ENCODE measurements at places on chromosomes 1 and 21. TPM values are rescaled to one million over a fixed set of nuclear protein-coding genes. Genes with fewer than 3 reads are reported as not detected.

SELP gene
- 5.2 TPM for total RNA-seq

HES3 gene
- total RNA-seq = not detected

CAMK1G gene
- total RNA-seq = not detected

CTSE gene
- total RNA-seq = not detected

- no peaks in the 10 kb centered on the region for H3K27me3 ChIP-seq
- H3K36me3 ChIP-seq = peaks cover 12% of the 10 kb centered on the region
- peaks cover 99% of the 10 kb centered on the region for H3K4me1 ChIP-seq
- H3K4me3 ChIP-seq = no peak overlapping the region
Observed at GRCh38 chr1:21913763-21914162, 23.3 kb downstream of the HSPG2 start.

DNA sequence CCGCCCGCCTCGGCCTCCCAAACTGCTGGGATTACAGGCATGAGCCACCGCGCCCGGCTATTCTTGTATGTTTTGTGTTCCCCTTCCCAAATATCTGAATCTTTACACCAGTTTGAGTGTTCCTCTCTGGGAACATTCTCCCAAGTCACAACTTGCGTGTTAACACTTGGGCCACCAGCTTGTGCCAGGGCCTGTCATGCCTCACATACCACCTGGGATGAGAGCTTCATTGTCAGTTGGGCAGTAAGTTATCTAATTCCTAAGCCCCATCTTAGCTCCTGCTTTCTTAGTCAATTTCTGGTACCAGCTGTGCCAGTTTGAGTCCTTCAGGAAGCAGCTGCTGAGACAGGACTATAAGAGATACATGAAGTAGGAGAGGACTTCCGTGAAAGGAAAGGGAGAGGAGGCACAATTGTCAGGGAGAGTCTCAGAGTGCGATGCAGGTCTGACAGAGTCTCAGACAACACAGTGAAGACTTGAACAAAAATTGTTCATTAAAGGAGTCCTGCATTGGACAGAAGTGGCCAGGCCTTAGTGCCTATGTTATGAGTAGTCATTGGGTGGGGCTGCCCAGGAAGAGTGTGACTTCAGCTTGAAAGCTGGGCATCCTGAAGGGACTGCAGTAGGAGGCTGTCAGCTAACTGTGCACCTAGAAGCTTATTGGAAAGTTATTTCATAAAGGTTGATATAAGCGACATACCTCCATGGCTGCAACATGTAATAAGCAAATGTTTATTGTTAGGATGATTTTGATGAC, 17.3 kb downstream of the ZFYVE9 start:
- H3K27me3 ChIP-seq = no peaks in the 10 kb centered on the region
- DNase-seq = no peak
- H3K4me3 ChIP-seq = no peak overlapping the region
- H3K27ac ChIP-seq = no peak overlapping the region
- H3K36me3 ChIP-seq = no peaks in the 10 kb centered on the region

DNA sequence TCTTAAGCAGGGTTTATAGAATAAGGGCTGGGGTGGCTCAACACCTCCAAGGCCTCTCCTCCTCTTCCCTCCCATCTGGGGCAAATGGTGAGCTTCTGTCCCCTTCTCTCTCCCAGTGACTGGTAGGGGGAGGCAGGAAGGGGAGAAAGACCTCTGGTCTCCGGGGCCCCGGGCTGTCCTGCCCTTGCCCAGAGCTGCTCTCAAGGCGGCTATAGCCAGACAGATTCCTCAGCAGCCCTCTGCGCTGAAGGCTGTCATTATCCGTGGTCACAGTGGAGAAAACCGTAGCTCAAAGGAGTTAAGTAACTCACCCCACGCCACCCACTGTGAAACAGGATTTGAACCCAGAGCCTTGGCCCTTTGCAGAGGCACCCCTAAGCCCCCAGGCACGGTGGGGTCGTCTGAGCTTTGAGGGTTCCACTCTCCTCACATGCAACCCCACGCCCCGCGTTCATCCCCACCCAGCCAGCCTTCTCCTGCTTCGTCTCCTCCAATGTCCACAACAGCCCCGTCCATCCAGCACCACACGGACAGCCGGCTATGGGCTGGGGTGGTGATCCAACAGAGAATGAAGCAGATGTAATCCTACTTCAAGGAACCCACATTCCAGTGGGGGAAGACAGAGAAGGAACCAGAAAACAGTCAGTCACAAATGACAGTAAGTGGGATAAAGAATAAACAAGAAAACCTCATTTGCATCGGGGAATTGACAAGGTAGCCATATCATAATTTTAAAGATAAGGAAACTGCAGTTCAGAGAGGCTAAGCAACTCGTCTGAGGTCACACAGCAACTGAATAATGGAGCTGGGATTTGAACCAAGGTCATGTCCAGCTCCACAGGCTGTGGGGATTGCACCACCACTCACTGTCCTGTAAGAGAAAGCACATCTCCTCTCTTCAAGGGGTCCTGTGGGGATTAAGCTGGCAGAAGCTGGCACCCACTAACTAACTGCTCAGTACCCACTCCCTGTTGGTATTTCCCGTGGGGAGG, 31.8 kb downstream of the DHRS3 start:
- no peak overlapping the region for H3K4me3 ChIP-seq
- no peak overlapping the region for H3K27ac ChIP-seq
- peaks cover 59% of the 10 kb centered on the region for H3K4me1 ChIP-seq

DNA sequence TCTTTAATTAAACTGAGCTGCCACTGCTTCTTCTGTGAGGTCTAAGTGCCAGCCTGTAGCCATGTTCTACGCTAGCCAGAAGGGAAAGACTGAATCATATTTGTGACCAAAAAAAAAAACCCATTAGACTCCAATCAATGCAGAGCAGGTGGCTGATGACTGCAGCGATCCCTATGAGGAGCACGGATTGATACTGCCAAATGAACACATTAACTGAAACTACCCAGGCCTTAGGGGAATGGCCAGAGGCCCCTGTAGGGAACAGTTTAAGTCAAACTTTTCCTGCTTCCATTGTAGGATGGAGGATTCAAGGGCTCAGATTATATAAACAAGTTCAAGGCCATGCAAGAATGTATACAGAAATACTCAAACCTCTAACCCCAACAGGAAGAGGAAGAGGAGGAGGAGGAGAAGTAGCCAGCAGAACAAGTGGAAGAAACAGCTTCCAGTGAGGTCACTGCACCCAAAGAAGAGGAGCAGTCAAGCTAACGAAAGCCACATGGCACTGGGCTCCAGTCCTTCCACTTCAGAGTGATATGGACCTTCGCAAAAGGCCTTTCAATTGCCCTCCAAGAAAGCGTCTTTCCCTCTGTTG, 328.3 kb downstream of the SMYD3 start:
- H3K27me3 ChIP-seq = no peaks in the 10 kb centered on the region
- no peak for DNase-seq
- H3K36me3 ChIP-seq = no peaks in the 10 kb centered on the region
- H3K4me3 ChIP-seq = no peak overlapping the region
- no peak overlapping the region for H3K27ac ChIP-seq

DNA sequence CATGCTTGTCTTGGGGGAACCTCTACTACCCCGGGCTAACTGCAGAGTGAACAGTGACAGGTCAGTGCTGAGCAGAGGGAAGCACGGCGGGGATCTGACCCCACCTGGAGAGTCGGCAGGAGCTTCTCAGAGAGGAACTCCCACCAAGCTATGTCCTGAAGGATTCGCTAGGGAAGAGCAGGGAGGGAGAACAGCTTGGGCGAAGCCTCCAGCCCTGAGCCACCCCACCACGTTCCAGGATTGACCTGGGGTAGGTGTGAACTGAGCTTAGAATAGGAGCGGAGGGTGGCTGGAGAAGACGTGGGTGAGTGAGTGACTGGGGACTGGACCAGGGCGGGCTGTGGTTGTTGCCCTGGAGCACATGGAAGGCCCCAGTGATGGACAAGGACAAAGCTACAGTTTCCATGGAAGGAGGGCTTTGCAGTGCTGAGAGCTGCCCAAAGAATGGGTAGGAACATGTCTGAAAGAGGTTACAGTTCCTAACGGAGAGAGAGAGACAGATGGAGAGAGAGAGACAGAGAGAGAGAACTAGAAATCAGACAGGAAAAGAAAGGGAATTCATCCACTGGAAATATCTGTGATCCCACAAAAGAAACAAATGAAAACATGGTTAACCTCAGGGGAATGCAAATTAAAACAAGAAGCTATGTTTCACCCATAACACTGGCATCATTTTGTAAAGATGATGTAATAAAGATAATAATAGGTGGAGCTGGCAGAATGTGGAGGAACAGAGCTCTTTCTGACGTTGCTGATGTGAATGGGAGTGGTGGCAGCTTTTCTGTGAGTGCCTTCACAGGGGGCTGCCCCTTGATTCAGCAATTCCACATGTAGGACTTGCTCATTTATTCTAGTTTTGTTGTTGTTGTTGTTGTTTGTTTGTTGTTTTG, 17.2 kb downstream of the BSND start:
- H3K27ac ChIP-seq = no peak overlapping the region
- DNase-seq = no peak
- H3K4me1 ChIP-seq = no peaks in the 10 kb centered on the region
- no peaks in the 10 kb centered on the region for H3K36me3 ChIP-seq
- no peak overlapping the region for H3K4me3 ChIP-seq
- H3K27me3 ChIP-seq = peaks cover 27% of the 10 kb centered on the region

- no peak overlapping the region for H3K27ac ChIP-seq
- no peaks in the 10 kb centered on the region for H3K27me3 ChIP-seq
- no peak for DNase-seq
- H3K4me3 ChIP-seq = no peak overlapping the region
- H3K4me1 ChIP-seq = no peaks in the 10 kb centered on the region
Observed at GRCh38 chr1:179996099-179996498, 41.5 kb downstream of the CEP350 start.

DNA sequence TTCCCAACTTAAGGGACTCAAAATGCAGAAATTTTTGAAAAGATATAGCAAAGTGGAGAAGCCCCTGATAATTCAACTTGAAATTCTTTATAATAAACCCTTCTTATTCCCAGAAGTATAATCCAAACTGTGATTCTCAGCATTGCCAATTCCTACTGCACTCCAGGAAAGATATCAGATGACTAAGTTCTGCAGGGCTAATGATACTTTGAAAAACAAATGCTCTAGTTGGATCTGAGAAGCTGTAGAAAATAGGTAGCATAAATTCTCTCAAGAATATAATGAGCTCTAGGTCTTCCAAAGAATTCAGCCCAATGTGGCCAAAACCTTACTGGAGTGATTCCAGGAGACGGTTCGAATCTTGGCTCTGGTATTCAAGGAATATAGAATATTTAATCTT, 294.0 kb upstream of the PTBP2 start:
- H3K27ac ChIP-seq = no peak overlapping the region
- no peaks in the 10 kb centered on the region for H3K4me1 ChIP-seq
- no peak overlapping the region for H3K4me3 ChIP-seq
- H3K36me3 ChIP-seq = no peaks in the 10 kb centered on the region

DNA sequence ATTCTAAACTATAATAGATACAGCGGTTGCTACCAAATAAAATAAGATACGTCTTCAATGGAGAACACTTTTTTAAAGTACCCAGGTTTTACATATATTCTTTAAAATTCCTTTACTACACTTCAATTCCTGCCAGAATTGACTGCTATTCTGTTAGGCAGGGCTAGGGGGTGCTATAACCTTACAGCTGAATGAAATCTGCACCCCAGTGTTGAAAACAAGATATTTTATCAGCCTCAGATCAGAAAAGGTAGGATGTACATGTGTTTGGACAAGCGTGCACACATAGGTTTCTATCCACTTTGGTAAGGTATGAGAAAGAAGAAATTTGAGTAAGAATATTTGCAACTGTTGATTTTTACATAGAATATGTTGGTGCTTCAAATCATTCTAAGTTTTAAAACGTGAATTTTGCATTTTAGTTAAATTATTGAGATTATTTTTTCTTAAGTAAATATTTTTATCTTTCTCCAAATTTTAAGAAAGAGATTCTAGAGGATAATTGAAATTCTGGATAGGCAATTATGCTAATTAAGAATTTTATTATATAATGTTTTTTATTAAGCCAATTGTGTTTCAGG, 490.8 kb upstream of the ADGRL4 start:
- no peak for DNase-seq
- H3K36me3 ChIP-seq = no peaks in the 10 kb centered on the region
- no peaks in the 10 kb centered on the region for H3K4me1 ChIP-seq
- H3K27ac ChIP-seq = no peak overlapping the region

DNA sequence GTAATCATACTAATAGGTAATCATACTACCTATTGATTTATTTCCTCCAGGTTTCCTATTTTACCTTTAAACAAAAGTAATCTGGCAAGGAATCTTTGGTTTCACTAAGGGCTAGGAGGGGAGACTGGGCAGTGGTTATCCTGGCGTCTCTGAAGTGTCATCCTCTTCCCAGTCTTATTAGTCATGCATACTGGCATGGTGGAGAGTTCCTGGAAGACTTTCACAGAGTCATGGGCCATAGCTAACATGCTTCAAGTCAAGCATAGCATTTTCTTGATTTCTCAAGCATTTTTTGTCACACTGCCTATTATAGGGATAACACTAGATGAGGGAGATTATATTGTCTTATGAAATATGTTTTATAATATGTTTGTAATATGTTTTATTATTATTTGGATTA, 64.0 kb upstream of the ASB17 start:
- H3K4me1 ChIP-seq = no peaks in the 10 kb centered on the region
- no peak for DNase-seq
- H3K27me3 ChIP-seq = no peaks in the 10 kb centered on the region
- H3K36me3 ChIP-seq = no peaks in the 10 kb centered on the region
- H3K4me3 ChIP-seq = no peak overlapping the region
- no peak overlapping the region for H3K27ac ChIP-seq

GRCh38 chr1:180937012-180937372, 24.3 kb downstream of the KIAA1614 start:
- H3K36me3 ChIP-seq = no peaks in the 10 kb centered on the region
- no peaks in the 10 kb centered on the region for H3K27me3 ChIP-seq
- no peaks in the 10 kb centered on the region for H3K4me1 ChIP-seq
- no peak overlapping the region for H3K4me3 ChIP-seq

DNA sequence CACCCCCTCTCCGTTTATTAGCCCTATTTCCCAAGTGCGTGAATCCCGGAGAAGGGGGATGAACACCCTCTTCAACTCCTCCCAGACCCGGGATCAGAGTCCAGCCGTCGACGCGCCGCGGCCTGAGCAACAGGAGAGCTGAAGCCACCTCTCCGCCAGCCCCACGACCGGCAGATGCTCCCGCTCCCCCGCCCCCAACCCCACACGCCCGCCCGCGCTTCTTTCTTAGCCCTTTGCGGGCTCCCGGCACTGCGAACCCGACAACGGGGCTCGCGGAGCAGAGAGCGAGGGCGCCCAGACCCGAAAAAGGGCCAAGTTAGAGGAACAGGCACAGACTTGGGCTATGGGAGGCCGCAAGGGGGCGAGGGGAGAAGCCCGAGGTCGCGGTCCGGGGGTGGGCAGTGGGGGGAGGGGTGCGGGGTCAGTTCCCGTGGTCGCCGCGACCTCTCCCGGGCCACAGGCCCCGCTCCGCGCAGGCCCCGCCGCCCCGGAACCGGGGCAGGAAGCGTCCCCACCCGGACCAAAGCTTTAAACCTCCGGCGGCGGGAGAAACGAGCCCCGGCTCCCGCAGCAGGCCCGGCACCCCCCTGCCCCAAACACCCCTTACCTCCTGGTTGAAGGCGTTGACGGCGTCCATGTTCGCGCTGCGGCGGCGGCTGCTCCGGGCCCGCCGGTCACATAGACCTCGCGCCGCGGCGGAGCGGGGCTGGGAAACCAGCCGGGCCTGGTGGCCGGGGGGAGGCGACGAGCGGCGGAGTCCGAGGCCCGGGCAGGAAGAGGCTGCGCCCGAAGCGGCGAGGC, 662 bp downstream of the SCAF4 start:
- H3K4me3 ChIP-seq = peak overlapping the region; percentile 99
- H3K4me1 ChIP-seq = peaks cover 53% of the 10 kb centered on the region
- no peaks in the 10 kb centered on the region for H3K27me3 ChIP-seq
- peak overlapping the region; percentile 98 for H3K27ac ChIP-seq
